ENCODE measurements at places on chromosomes 3 and 15. TPM values are rescaled to one million over a fixed set of nuclear protein-coding genes. Genes with fewer than 3 reads are reported as not detected.
A peak's percentile ranks its signal among the peaks of the same experiment; 100 is the strongest.

- no peaks in the 10 kb centered on the region for H3K36me3 ChIP-seq
- H3K4me1 ChIP-seq, result no peaks in the 10 kb centered on the region
- DNase-seq, result no peak
- H3K4me3 ChIP-seq, result no peak overlapping the region
These were observed 10.3 kb downstream of the SV2B start for GRCh38 chr15:91110407-91110806.

DNA sequence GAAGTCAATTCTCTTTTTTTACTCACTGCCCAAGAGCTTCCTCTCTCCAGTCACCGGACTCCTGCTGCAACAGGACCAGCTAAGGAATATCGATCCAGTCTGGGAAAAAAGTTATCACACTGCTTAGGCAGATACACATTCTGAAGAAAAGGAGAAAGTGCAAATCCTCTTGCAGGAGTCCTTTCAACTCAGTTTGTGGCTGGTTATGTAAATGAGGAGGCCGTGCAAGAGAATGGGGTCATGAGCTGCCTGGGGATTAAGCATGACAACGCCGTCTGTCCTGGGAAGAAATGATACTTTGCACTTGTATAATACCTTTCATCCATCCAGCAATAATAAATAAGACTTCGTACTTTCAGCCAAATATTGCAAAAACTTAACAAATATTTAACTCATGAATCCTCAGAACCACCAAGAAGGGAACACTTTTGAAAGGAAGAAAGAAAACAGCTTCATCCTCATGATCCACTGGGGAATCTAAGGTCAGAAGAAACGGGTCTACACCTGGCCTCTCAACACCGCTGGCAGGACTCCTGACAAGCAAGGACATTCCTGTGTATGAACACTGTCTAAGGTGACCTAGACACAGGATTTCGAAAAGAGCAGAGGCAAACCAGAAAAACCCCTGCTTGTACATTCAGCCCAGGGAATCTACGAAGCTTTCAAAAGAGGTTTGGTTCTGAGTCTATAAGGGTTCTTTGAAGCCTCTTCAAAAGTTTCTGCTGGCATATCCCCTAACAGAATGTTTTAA is 13.1 kb upstream of the WWTR1 start:
- H3K4me3 ChIP-seq, result no peak overlapping the region
- no peaks in the 10 kb centered on the region for H3K36me3 ChIP-seq
- no peak for DNase-seq
- H3K4me1 ChIP-seq, result no peaks in the 10 kb centered on the region
- H3K27ac ChIP-seq, result no peak overlapping the region

DNA sequence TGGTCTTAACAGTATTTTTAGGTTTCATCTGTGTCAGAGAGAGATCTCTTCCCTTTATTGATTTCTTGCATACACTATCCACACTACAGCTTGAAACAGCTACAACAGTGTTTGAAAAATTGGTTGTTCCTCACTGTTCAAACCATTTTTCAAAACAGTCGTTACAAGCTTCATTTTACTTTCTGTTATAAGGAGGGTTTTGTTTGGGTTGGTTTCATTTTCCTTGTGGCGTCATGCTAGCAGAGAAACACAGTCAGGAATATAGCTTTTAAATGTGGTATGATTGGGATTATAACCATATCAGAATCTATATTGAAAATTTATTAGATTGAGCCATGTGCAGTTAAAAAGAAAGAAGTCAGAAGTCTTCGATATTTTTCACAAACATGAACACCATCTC is 400.6 kb downstream of the ZBTB20 start:
- H3K27ac ChIP-seq, result peak overlapping the region; percentile 86
- H3K36me3 ChIP-seq, result no peaks in the 10 kb centered on the region
- H3K4me1 ChIP-seq, result peaks cover 18% of the 10 kb centered on the region
- H3K4me3 ChIP-seq, result peak overlapping the region; percentile 64
- H3K27me3 ChIP-seq, result no peaks in the 10 kb centered on the region

- no peaks in the 10 kb centered on the region for H3K27me3 ChIP-seq
- no peak overlapping the region for H3K27ac ChIP-seq
- no peak for DNase-seq
- H3K36me3 ChIP-seq, result no peaks in the 10 kb centered on the region
- H3K4me3 ChIP-seq, result no peak overlapping the region
These were observed 36.8 kb upstream of the TNFSF10 start for GRCh38 chr3:172560026-172560425.

- H3K4me3 ChIP-seq, result no peak overlapping the region
- H3K27ac ChIP-seq, result no peak overlapping the region
- DNase-seq, result no peak
- H3K4me1 ChIP-seq, result no peaks in the 10 kb centered on the region
- H3K36me3 ChIP-seq, result no peaks in the 10 kb centered on the region
These were observed 571.0 kb downstream of the FGF12 start for GRCh38 chr3:192156382-192156781.

- H3K27me3 ChIP-seq, result no peaks in the 10 kb centered on the region
- peak overlapping the region; percentile 44 for H3K27ac ChIP-seq
- H3K4me3 ChIP-seq, result peak overlapping the region; percentile 49
- peaks cover 32% of the 10 kb centered on the region for H3K4me1 ChIP-seq
- no peaks in the 10 kb centered on the region for H3K36me3 ChIP-seq
These were observed 24.3 kb upstream of the CP start for GRCh38 chr3:149245738-149246451.

GRCh38 chr3:127164615-127165014 is 28.3 kb upstream of the PRR23E start:
- no peaks in the 10 kb centered on the region for H3K27me3 ChIP-seq
- no peak overlapping the region for H3K27ac ChIP-seq
- no peak overlapping the region for H3K4me3 ChIP-seq
- H3K4me1 ChIP-seq, result no peaks in the 10 kb centered on the region
- DNase-seq, result no peak

DNA sequence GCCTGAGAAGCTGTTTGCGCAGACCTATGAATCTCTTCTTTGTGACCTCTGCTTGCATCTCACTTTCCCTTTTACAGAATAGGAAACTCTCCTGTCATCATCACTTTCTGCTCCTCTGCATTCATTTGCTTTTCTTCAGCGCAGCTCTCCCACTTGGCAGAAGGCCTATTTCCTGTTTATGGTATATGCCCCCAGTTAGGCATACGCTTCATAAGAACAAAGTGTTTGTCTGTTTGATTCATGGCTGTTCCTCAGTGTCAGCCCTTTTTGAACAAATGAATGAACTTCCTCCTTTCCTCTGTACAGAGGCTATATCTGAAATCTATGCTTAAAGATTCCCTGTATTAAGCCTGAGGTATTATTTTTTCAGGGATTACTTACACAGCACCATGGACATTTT is 1216.9 kb upstream of the GBE1 start:
- no peak for DNase-seq
- no peaks in the 10 kb centered on the region for H3K36me3 ChIP-seq
- H3K4me1 ChIP-seq, result no peaks in the 10 kb centered on the region
- H3K4me3 ChIP-seq, result no peak overlapping the region

GRCh38 chr3:63933459-63933858 is 21.3 kb upstream of the SCAANT1 start:
- no peaks in the 10 kb centered on the region for H3K27me3 ChIP-seq
- DNase-seq, result no peak
- peak overlapping the region; percentile 63 for H3K4me3 ChIP-seq
- peak overlapping the region; percentile 84 for H3K27ac ChIP-seq
- H3K4me1 ChIP-seq, result peaks cover 75% of the 10 kb centered on the region

DNA sequence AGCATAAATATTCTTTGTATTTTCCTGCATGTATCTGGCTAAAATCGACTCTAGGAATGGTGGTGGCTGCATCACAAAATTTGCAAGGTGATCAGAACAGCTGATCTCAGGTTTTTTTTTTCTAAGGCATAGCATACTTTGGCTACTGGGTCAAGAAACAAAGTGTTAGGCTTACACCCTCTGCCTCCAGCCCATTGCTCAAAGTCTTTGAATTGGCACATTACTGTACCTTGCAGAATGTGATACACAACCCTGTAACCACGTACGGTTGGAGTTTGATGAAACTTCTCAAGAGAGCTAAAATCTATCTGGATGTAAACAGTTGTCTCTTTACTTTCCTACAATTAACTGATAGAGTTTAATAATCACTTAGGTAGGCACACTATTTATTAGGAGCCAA is 188.1 kb downstream of the THRB start:
- H3K4me3 ChIP-seq, result no peak overlapping the region
- H3K27ac ChIP-seq, result no peak overlapping the region
- H3K27me3 ChIP-seq, result no peaks in the 10 kb centered on the region
- H3K4me1 ChIP-seq, result no peaks in the 10 kb centered on the region
- H3K36me3 ChIP-seq, result no peaks in the 10 kb centered on the region

GRCh38 chr3:64957408-64958198 is 269.8 kb upstream of the ADAMTS9 start:
- no peak for DNase-seq
- H3K27ac ChIP-seq, result no peak overlapping the region
- no peaks in the 10 kb centered on the region for H3K4me1 ChIP-seq
- no peak overlapping the region for H3K4me3 ChIP-seq

OR5AC2 gene
- total RNA-seq, result not detected

SCG5 gene
- total RNA-seq, result 3.0 TPM
